ENCODE measurements at places on chromosomes 5 and 9. TPM values are rescaled to one million over a fixed set of nuclear protein-coding genes. Genes with fewer than 3 reads are reported as not detected.

- no peaks in the 10 kb centered on the region for H3K27me3 ChIP-seq
- H3K36me3 ChIP-seq = no peaks in the 10 kb centered on the region
- H3K27ac ChIP-seq = no peak overlapping the region
- H3K4me3 ChIP-seq = no peak overlapping the region
These were observed 10.3 kb downstream of the FKBP15 start for GRCh38 chr9:113210815-113211214.

- no peak overlapping the region for H3K27ac ChIP-seq
- DNase-seq = no peak
- no peaks in the 10 kb centered on the region for H3K27me3 ChIP-seq
- no peak overlapping the region for H3K4me3 ChIP-seq
- no peaks in the 10 kb centered on the region for H3K36me3 ChIP-seq
These were observed 6.7 kb downstream of the SLC23A1 start for GRCh38 chr5:139376364-139376763.

GRCh38 chr5:141942185-141942857, 15.7 kb downstream of the PCDH12 start:
- H3K4me3 ChIP-seq = no peak overlapping the region
- peak overlapping the region; percentile 74 for H3K27ac ChIP-seq
- peaks cover 6% of the 10 kb centered on the region for H3K36me3 ChIP-seq
- no peaks in the 10 kb centered on the region for H3K27me3 ChIP-seq
- H3K4me1 ChIP-seq = no peaks in the 10 kb centered on the region
- no peak for DNase-seq

- no peaks in the 10 kb centered on the region for H3K4me1 ChIP-seq
- no peak overlapping the region for H3K4me3 ChIP-seq
- H3K36me3 ChIP-seq = peaks cover 13% of the 10 kb centered on the region
These were observed 63.9 kb upstream of the OR2K2 start for GRCh38 chr9:111393971-111394370.

DNA sequence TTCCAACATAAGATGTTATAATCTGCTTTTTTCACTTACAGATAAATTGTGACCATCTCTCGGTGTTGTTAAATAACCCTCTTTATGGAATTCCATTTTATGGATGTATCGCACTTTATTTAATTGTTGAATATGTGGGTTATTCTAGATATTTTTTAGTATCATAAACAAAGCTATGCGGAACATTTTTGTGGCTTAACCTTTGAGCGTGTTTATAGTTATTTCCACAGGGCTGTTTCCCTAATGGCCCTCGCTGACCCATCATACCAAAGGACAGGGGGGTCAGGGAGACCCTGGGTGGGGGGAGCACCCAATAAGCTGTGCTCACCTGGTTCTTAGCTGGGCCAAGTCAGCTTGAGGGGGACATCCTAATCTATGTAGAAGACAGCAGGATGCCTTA, 65.3 kb downstream of the NDST1 start:
- DNase-seq = no peak
- H3K4me3 ChIP-seq = no peak overlapping the region
- no peaks in the 10 kb centered on the region for H3K36me3 ChIP-seq
- no peaks in the 10 kb centered on the region for H3K27me3 ChIP-seq
- H3K27ac ChIP-seq = no peak overlapping the region

DNA sequence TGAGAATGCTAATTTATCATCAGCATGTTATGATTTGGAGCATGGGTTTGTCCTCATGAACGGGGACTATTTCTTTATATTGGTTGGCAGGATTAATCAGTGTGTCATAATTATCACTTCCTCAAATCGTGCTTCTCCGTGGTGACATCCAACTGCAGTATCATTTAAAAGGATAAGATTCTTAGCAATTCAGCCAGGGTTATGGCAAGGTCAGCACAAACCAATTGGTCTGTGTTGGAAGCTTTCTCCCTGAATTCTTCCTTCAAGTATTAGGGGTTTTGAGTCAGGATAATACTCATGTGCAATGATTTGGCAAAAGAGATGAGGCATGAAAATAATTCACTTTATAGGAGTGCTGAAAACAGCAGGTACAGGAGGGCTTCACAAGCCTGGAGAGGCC, 5.5 kb upstream of the CAMLG start:
- H3K27ac ChIP-seq = no peak overlapping the region
- no peaks in the 10 kb centered on the region for H3K27me3 ChIP-seq
- DNase-seq = no peak
- H3K36me3 ChIP-seq = no peaks in the 10 kb centered on the region

- no peaks in the 10 kb centered on the region for H3K27me3 ChIP-seq
- no peak overlapping the region for H3K4me3 ChIP-seq
These were observed 40.4 kb downstream of the ACTBL2 start for GRCh38 chr5:57442080-57442839.

GRCh38 chr5:29367176-29367833, 1826.2 kb upstream of the CDH6 start:
- no peaks in the 10 kb centered on the region for H3K36me3 ChIP-seq
- no peaks in the 10 kb centered on the region for H3K27me3 ChIP-seq
- no peaks in the 10 kb centered on the region for H3K4me1 ChIP-seq
- DNase-seq = no peak
- H3K4me3 ChIP-seq = no peak overlapping the region

GRCh38 chr5:54220230-54221040, 89.9 kb downstream of the ARL15 start:
- no peak for DNase-seq
- no peak overlapping the region for H3K4me3 ChIP-seq
- H3K4me1 ChIP-seq = no peaks in the 10 kb centered on the region
- H3K27me3 ChIP-seq = no peaks in the 10 kb centered on the region

DNA sequence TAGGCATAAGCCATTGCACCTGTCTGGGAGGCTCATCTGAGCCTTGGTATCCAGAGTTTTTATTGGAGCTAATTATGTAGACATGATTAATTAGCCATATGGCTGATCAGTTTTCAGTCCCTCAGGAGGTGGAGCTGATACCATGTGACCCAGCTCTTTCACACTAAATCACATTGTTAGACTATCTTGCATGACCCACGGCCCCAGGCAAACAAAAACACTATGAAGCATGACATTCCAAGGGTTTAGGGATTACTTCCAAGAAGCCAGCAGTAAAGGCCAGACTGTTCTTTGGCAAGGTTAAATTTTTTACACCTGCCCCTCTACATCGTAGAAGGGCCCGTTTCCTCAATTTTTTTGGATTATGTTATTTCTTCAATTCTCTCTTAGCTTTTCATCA, 5.0 kb upstream of the C5orf24 start:
- H3K4me3 ChIP-seq = no peak overlapping the region
- no peak for DNase-seq
- H3K27me3 ChIP-seq = no peaks in the 10 kb centered on the region
- no peak overlapping the region for H3K27ac ChIP-seq
- H3K4me1 ChIP-seq = no peaks in the 10 kb centered on the region

The CTNNAL1 gene
- 25.0 TPM for total RNA-seq

The HACD4 gene
- total RNA-seq = 4.0 TPM

All from breast epithelium (tissue), 4 donors.